ENCODE measurements at places on chromosomes 13 and 19.
A peak's percentile ranks its signal among the peaks of the same experiment; 100 is the strongest.

DNA sequence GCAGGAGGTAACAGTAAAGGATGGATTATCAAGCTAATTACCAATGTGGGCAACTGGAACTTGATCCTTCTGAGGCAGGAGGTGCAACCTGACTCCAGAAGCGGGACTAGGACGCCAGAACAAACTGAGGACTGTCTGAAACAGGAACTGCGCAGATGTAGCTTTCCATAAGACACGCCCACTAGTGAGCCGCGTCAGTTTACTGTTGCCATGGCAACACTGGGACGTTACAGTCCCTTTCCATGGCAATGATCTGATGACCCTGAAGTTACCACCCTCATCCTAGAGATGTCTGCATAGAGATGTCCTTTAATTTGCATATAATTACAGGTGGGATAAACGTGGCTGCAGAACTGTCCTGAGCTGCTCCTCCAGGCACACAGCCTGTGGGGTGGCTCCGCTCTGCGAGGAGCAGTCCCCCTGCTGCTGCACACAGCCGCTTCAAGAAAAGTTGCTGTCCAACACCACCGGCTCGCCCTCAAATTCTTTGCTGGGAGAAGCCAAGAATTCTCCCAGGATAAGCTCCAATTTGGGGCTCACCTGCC is 816.6 kb downstream of the UQCRFS1 start:
- no peak for DNase-seq

DNA sequence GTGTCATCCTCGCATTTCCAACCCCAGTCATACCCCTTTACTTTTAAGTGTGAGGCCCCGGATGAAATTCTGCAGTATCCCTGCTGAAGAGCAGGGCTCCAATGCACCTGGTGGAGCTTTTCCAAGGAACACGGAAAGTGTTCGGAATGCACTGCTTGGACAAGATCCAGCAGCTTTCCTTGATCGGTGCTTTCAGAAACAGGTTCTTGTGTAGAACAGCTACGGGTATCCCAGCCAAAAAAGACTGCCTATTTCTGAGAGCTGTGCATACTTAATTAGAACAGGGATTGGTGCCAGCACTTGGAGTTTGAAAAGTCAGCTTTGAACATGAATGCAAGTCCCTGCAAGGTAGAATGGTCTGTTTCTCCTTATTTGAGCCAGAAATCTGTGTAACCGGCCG is 87.2 kb upstream of the C1QTNF9B start:
- DNase-seq, result no peak

DNA sequence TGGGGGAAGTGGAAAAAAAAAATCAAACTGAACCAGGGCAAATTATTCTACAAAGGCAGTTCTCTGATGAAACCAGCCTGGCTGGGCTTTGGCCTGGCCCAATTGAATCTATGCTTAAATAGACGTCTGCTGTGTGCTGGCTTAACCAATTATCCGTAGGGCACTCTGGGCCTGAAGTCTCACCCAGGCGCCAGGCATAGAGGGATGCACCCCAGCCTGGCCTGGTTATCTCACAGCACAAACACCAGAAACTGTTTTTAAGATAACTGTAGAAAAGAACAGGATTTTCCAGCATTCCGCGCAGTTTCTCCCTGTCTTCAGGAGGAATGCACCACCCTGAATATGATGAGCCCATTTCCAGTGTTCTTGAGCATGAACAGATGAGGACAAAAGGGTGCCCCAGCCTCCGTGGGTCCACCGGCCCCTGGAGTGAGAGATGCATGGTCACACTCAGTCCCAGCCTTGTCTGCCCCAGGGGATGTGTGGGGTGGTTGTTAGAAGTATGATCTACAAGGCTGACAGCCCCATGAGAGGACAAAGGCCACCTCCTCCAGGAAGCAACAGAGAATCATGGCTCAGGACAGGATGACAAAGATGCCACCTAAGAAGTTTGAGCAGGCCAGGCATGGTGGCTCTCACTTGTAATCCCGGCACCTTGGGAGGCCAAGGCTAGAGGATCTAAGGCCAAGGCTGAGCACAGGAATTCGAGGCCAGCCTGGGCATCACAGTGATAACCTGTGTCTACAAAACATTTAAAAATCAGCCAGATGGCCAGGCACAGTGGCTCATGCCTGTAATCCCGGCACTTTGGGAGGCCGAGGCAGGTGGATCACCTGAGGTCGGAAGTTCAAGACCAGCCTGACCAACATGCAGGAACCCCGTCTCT is 50.2 kb downstream of the PEPD start:
- no peak for DNase-seq

GRCh38 chr19:12453495-12453894 is 12.7 kb upstream of the ZNF443 start:
- DNase-seq, result no peak

DNA sequence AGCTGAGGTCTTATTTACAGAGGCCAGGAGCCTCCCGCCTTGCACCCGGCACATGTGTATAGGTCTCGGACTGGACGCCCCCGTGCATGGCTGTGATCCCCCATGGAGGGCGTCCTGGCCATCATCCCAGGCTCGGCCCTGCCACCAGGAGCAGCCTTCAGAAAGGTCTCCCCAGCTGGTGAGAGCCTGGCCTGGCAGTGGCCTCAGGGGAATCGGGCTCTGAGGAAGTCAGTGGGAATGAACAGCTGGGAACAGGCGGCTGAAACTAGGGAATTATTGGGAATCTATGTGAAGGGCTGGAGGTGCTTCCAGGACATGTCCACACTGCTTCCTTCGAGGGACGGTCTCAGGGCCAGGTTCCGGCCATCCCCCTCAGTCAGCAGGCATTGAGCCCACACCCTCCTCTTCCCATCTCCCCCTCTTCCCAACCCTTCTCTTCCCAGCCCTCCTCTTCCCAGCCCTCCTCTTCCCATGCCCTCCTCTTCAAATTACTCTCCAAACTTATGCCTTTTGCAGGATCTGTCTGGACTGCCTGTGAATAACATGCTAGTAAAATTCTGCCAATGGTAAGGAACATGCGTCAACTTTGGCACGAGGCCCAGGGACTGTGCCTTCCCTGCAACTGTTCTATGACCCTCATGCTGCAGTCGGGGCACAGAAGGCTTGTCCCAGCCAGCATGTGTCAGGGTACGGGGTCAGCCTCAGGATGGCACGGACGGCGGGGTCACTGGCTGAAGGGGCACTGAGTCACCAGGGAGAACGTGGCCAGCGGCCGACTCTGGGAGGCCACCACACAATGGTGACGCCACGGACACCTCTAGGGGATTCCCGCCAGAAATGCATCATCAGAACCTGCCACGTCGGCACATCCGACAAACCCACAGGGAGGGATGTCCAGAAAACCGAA is 24.2 kb upstream of the C13orf46 start:
- no peak for DNase-seq

GRCh38 chr13:88464851-88465250 is 793.7 kb downstream of the SLITRK5 start:
- no peak for DNase-seq

DNA sequence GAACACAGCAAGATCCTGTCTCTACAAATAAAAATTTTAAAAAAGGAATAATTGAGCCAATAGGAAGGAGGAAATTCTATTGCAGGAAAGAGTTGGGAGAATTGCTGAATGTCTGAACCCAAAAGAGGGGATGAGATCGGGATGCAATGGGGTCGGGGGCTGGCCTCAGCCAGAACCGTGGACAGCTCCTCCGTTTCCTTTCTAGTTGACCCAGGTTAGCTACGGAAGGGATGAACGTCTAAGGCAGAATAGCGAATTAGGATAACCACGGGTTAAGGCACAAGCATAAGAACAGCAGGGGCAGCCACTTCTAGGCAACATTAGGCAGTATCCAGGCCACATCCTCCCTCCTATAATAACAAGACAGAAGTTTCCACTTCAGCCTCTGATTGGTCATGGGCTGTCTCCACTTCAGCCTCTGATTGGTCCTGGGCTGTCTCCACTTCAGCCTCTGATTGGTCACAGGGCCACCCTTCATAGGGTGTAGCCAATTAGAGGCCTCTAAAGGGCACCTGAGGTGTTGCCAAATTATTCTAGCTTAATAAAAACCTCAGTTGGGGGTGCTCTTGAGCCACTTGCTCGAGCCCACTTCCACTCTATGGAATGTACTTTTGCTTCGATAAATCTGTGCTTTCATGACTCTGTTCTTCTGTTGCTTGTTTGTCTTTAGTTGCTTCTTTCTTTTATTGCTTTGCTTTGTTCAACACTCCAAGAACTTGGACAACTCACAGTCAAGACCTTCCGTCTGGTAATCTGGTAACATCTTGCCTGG is 24.9 kb upstream of the TPM4 start:
- no peak for DNase-seq

- no peak for DNase-seq
Measured at GRCh38 chr13:91313581-91313980, 33.9 kb upstream of the MIR17HG start.

DNA sequence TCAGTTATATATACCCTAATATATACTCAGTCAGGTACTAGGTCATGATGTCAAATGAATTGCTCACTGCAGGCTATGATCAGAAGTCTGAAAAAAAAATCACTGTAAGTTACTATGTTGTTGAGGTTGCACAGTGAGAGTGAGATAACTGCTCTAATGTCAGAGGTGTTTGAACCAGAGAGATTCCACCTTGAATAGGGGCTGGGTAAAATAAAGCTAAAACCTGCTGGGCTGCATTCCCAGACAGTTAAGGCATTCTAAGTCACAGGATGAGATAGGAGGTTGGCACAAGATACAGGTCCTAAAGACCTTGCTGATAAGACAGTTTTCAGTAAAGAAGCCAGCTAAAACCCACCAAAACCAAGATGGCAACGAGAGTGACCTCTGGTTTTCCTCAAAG is 10.2 kb downstream of the EPSTI1 start:
- no peak for DNase-seq

GRCh38 chr13:32515246-32515645 is 23.3 kb downstream of the N4BP2L2 start:
- no peak for DNase-seq

- no peak for DNase-seq
Measured at GRCh38 chr13:45548281-45548680, 67.3 kb downstream of the ERICH6B start.

DNA sequence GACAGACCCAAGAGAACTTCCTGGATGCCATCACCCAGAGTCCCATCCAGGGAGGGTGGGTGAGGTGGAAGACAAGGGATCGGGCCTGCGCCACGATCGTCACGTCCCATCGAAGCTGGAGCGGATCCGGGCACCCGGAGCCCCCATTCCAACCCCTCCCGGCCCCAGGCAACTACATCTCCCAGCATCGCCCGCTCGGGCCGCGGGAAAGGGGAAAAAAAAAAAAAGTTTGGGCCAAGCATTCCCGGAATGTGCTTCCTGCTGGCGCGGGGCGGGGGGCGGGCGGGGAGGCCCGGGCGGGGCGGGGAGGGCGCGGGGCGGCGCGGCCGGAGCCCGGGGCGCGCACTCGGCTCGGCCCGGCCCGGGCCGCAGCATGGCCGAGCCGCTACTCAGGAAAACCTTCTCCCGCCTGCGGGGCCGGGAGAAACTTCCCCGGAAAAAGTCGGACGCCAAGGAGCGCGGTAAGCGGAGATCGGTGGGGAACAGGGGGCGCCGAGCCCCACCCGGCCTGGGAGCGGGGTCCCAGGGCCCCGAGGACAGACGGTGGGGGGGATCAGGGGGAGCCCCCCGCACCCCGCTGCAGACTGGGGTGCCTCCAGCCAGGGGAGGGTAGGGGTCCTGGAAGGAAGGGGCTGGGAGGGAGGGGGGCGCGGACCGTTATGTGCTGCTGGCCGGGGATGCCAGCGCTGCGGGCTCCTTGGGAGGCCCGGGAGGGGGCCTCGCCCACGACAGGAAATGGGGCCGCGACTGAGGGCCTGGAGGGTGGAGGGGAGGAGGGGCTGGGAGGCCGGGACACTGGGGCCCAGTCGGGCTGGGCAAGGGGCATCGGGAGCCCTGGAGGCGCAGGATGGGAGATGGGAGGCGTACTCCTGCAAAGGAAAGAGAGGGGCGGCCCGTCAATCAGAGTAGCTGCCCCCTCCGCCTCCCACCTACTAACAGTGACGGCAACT is at the start of gene SYDE1:
TSS of gene SYDE1 (plus strand) at position 341 of the 950 bp plus-strand sequence. CDS start at position 374, 33 bp downstream.
- no peak for DNase-seq

DNA sequence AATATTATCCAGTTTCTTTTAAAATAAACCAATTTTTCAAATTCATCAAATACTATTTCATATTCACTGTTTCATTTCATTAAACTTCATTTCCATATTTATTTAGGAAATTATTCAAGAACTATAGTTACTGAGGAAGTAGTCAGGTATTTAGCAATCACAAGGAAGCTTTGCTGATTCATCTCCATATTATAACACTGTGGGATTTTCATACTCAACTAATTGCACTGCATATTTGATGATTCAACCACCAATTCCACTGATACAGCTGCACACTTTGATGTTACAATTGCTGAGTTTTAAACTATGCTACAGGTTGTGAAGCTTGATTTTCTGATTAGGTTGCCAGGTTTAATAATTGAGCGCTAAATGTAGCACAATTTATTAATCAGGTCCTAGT is 556.8 kb upstream of the SLITRK1 start:
- no peak for DNase-seq

DNA sequence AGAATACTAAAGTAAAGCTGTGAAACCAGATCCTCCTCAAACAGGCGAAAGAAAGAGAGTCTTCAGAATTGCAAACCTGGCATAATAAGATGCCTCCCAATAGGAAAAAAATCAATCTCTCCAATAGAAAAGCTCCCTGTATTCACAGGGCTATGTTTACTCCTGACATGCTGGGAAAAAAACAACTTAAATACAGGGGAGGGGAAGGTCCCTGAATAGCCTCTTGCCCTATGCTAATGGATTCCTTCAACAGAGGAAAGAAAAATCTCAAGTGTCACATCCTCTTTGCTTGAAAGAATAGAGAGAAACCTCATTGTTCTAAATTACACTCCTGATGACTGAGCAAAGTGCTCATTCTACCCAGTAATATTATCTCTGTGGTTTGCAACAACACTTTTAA is 1271.1 kb upstream of the PRR20A start:
- DNase-seq, result no peak

GRCh38 chr19:35357867-35358573 is at the start of gene FFAR3:
Gene FFAR3, plus strand, starts transcription at chr19:35358460. Its CDS starts 431 bp downstream, at chr19:35358891.
- DNase-seq, result no peak

GRCh38 chr13:113777311-113778260 is 18.6 kb downstream of the TMEM255B start:
- no peak for DNase-seq

GRCh38 chr13:111980146-111980929 is 86.6 kb upstream of the SOX1 start:
- DNase-seq, result no peak

DNA sequence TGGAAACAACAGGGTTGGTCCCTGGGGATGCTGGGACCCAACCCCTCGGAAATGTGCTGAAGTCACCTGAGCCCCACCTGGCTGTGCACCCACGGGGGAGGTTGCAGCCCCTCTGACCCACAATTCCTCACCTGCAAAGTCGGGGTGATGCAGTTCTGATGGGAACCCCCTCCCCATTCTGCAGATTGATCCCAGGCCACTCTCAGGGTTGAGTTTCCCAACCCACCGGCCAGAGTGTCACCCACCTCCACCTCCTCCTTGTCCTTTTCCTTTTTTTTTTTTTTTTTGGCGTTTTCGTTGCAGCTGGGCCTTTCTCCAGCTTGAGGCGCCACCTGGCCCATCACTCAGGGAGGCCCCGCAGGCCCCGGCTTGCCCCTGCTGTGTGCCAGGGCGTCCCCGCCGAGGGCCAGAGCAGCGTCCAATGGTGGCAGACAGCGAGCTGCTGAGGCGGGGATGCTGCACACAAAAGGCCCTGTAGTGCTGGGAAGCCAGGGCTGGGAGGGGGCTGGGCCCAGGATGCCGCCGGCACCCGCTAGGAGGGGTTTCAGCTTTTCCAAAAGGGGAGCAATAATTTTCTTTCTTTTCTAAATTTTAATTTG is 4.6 kb downstream of the PIK3R2 start:
- DNase-seq, result no peak

GRCh38 chr13:78238911-78239310 is 320.3 kb upstream of the EDNRB start:
- no peak for DNase-seq

- DNase-seq, result peak; percentile 9
Measured at GRCh38 chr13:24050292-24050711, 110.2 kb upstream of the SPATA13 start.
